ENCODE measurements at places on chromosomes 12 and 14.

DNA sequence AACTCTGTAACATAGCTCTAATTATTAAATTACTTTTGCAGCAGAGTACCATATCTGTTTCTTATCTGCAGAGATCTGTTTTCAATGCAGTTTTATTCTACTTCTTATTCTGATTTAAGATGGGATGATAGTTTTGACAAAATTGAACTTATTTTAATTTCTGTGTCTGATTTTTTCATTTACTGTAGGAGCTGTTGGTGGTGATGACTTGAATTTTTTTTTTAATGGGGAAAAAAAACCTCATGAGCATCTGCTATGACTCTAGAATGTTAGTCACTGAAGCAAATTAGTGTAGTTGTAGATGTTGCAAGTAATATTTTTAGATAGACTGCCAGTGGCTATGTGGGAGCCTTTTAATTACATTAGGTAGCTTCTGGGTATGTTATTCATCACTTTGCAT lies 23.4 kb downstream of the DNM1L start:
- DNase-seq: no peak

DNA sequence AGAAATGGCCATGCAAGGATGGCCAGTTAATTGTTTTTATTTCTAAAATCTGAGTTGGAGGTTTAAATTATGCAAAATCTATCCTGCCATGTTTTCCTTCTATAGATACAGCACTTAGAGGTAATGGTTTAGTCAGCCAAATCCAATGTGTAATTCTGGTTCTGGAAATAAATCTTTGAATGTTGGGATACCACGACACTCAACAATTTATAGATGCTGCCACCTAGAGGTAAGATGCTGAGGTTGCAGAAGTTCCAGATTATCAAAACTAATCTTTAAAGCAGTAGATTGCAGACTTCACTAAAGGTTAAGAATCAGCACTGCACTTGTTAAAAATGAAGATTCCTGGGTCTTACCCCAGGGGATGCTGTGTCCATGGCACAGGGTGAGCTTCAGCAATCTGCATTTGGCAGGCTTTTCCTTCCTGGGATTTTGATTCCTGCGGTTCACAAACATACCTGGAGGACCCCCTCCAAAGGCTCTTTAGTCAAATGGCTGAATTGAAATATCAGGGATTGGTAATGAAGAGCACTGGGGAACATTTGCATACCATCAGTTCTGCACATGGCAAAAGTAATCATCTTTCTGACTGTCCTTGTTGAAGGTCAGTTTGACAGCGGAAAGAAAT lies 53.4 kb upstream of the ANO4 start:
- DNase-seq: peak; percentile 5

DNA sequence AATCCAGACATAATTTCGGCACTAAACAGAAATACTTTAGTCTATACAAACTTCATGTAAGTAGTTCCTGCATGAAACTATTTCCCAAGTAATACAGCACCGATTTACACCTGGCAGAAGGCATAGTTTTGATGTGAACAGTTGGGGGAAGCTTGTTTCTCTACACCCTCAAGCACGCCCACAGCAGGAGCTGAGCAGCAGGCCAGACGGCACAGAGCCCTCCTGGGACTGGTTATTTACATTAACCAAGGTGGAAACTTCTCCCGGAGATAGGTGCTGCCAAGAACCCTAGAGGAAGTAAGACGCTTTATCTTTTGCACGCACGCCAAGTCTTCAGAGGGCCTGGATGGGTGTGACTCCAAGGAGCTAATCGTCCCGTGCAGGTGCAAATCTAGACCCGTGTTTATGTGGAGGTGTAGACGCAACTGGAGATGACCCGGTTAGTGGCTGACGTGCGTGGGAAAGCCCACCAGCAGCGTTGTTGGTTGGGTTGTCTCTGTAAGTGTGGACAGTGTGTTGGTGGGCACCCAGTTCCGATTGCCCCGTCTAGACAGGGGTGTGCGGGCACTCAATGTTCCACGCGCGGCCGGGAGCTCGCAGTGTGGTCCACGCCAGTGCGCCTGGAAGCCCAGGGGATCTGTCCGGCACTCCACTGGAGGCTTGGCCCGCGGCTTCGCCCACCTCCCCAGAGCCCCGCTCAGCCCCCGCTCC lies 767 bp upstream of the TCP11L2 start:
- peak; percentile 77 for DNase-seq

GRCh38 chr14:50762001-50762930 lies 68.7 kb downstream of the NIN start:
- DNase-seq: no peak

DNA sequence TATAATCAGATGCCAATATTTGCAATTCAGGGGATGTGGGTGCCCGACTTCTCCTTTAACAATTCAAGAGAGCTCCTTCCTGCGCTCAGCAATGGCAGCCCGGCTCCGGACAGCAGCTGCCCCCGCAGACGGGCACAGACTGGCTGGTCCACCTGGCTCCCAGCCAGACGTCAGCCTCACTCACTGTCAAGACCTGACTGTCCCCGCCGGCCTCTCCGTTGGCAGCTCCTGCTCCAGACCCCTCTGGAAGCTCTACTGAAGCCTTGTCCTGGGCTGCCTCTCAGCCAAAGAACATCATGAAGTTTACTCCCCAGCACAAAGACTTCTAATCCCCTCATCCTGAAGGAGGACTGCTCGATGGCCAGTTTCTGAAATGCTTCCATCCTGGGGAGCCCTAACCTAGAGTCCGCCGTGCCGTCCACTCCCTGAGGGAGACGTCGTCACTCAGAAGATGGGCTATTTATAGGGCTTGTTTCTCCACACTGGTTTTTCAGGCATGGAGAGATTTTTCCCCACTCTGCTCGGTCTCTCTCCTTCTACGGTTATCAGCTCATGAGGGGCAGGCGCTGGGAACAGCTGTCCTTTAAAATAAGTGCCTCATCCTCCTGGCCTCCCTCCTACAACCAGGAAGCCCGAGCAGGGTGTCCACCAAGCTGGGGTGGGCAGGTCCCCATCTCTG lies 126.2 kb downstream of the RFLNA start:
- DNase-seq: no peak

DNA sequence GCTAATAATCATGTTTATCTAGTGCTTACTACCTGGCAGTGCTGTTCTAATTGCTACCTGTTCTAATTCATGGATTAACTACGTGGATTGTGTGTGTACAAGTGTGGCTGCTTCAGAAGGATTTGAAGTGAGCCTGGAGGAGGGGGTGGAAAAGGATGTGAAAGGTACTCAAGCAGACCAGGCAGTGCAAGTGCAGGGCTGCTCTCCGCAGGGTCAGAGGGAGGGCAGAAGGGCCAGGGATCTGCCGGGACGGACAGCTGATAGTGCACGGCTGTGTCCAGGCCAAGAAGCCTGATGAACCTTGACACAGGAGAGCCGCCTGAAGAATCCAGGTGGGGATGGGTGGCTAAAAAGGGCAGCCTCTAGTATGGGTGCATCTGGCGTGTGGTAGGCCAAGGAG lies 28.5 kb downstream of the PIWIL1 start:
- DNase-seq: no peak

GRCh38 chr12:25698772-25699171 lies 145.7 kb upstream of the LMNTD1 start:
- DNase-seq: no peak

DNA sequence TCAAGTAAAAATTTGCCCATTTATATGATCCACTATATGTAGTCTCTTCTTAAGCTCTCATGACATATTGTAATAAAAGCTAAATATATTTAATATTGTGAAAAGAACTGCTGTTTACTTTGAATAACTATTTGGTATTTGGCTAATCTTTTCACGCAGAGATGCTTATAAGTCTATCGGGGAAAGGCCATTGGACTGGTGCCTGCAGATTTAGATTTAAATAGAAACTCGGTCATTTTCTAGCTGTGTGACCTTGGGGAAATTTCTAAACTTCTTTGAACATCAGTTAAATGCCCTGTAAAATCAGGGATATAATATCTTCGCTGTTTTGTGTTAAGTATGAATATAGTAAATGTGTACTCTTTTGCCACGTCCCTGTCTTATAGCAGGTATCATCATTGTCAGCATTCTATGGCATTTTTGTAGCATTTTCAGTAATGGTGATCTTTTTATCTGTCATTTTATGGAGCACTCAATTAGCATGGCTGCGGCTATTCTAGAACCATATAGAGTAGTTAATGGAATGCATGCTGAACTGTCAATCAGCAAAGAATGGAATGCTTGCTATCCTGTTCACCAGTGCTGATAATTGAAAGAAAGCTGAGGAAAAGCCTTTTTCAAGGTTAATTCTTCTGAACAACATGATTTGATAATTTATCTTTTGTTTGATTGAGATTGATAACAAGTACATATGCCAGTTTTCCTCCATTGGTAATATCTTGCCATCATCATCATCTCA lies 181.2 kb downstream of the TMTC2 start:
- no peak for DNase-seq

- no peak for DNase-seq
Observed at GRCh38 chr14:71692496-71692895, 239.7 kb upstream of the RGS6 start.

GRCh38 chr14:40133463-40133862 lies 701.2 kb upstream of the FBXO33 start:
- DNase-seq: no peak

- DNase-seq: no peak
Observed at GRCh38 chr14:102666635-102667034, 74.2 kb downstream of the RCOR1 start.

DNA sequence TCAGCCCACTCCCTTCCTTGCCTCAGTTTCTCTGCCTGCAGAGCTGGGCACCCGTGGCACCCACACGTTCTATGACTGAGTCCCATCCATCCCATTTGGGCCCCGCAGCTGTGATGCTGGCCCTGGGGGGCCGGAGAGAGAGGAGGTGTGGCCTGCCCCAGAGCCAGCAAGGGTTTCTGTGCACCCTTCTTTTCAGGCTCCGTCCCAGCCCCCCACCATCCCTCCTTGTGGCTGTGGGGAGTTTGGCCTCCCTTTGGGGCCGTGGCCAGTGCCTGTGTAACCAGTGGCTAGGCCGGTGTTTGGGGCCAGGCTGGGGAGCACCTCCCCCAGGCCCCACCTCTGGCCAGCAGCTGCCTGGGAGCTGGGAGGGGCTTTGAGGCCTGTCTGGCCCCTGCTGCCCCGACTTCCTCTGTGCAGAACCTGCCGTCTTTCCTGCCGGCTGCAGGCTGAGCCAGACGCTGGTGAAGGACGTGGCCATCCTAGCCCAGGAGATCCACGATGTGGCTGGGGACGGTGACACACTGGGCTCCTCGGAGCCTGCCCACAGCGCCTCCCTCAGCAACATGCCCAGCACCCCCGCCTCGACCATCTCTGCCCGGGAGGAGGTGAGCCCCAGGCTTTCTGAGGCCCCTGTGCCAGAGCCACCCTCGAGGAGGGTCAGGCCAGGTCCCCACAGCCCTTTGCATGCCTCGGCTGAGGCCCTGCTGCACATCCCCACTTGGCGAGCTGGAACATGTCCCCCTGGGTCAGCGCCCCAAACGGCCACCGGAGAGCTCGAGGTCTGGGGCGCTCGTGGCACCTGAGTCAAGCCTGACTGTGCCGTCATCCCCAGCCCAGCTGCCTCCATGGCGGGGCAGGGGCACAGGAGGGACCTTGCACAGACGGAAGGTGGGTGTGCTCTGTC lies 27.7 kb downstream of the CEP170B start:
- DNase-seq: no peak
